ENCODE measurements at places on chromosomes 1 and 21.

DNA sequence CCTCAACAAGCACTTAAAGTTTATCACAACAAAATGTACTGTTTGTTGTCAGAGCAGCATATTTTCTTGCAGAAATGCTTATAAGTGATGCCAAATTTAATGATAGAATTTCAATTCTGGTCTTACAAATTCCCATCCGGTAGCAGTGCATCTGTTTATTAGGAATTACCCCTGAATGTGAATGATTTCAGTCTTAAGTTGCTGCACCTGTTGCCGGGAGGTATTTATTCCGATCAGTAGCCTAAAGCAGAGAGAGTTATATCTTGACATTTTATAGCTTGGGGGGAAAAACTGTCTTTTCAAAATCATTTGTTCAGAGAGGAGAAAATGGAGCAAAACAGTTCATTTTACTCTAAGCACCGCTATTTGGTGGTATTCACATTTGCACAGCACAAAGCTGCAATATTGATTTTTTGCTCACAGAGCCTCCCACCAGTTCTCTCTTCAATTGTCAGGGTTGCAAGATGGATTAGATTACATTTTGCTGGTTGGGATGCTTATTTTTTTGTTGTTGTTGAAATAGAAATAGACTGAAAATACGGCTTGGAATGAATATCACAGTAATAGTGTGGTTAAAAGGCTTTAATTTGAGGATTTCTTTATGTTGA lies 98.6 kb downstream of the ADGRL2 start:
- no peak for DNase-seq

GRCh38 chr1:115982400-115982799 lies 6.1 kb downstream of the SLC22A15 start:
- DNase-seq, result no peak

- no peak for DNase-seq
Measured at GRCh38 chr1:166080277-166080966, 86.4 kb downstream of the FAM78B start.

- no peak for DNase-seq
Measured at GRCh38 chr1:112146201-112146715, 156.8 kb upstream of the KCND3 start.

DNA sequence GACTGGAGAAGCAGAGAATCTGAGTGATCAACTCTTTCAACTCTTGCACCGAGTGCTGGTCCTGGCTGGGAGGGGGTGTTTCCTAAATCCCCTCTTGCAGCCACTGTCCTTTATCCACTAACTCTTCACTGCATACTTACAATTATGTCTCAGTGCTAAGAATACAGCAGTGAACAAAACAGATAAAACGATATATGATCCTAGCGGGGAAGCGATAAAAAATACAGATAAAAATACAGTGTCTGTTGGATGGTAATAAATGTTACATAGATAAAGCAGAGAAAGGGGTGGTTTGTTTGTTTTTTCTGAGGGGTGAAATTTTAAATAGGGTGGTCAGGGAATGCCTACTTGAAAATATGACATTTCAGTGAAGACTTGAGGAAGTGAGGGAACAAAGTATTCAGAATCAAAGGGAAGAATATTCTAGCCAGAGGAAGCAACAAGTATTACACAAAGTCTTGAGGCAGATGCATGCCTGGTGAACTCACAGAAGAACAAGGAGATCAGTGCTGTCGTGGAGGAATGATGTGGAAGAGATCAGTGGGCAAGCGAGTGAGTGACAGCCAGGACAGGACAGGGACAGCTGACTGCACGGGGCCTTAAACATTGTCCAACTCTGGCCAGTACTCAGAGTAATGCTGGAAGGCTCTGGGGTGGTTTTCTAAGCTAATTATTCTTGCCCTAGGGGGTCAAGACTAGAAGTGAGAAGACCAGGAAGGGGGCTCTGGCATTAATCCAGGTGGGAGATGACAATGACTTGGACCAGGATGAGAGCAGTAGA lies 110.0 kb downstream of the APP start:
- no peak for DNase-seq

DNA sequence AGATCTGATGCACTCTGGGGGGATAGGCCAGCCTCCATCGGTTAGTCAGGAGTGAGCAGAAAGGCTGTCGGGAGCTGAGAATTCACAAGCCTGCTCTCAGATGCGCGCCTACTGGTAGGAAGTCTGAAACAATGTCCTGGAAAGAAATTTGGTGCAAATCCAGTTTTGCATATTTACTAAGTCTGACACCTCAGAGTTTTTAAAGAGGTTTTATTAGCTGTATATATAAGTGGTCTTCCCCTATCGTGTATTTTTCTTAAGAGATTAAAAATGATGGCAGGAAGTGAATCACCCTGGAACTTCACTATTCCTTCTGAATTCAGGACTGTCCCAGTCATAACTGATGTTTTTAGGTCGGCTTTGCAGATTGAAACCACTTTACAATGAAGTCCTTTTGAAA lies 99.8 kb upstream of the C1orf105 start:
- DNase-seq, result no peak

DNA sequence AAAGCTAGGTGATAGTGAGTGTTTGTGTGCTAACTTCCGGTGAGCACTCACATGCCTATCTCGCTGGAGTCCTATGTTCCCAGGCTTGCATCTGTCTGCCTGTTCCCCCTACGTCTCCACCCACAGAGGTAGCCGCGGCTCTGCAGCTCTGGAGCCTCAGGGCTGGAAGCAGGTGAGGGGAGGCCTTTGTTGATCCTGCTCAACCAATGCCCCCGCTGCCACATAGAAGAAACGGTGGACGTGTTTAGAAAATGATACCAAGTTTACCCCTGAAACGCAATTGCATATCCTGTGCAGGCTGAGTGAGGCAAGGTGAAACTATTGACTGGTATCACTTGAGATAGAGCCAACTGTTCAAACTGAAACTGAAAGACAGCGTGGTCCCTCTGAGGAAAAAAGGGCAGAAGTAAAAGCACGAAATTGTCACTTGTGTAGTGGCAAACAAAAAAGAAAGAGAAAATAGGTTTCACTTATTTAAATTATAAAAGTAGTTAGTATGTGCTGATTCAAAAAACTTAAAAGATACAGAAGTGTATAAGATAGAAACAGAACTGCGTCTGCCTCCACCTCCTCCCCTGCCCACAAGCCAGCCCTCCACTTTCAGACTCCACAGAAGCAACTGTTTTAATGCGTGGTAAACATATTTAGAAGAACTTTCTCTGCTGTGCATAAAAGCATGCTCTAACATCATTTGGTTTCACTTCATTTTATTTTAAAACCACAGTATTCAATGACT lies 38.6 kb upstream of the ETS2 start:
- peak; percentile 69 for DNase-seq

DNA sequence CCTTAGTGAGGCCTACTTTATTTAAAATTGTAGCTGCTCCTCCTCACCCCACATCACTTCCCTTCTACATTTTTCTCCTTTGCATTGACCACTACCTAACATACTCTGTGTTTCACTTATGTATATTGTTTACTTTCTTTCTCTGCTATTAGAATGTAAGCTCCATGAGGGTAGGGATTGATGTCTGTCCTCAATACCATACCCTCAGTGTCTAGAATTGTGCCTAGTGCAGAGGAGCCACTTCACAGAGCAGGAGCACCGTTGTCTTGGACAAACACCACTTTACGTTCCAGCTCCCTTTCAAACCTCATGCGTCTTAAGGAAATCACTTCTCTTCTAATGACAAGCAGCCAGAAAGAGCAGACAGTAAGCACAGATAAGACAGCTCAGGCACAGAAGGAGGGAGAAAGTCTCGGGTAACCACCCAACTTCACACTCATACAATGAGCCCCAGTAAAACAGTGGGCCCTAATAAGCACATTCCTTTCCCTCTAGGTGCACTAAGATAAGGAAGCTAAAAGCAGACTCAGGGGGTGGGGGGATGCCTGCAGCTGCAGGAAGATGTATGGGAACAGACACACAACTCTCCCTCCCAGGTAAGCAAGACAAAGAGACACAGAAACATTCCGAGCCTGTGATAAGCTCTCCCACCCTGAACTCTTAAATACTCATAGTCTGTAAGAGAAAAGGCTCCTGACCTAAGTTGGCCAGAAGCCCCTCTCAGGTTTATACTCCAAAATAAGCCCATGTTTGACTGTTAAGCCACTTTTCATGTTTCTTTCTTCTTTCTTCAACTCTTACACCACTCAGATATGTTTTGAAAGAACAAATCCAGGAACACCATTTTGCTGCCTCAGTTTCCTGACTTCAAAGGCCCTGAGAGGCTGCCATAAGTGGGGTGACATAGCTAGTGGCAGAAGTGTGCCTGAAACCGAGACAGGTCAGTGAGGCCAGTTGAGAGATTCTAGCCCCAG lies 7.1 kb upstream of the PLEKHM2 start:
- no peak for DNase-seq

GRCh38 chr1:176225479-176225875 lies 18.4 kb upstream of the COP1 start:
- DNase-seq, result no peak

- DNase-seq, result no peak
Measured at GRCh38 chr1:35600593-35600992, 27.5 kb downstream of the TFAP2E start.

GRCh38 chr1:46284597-46285564 lies 18.5 kb downstream of the LRRC41 start:
- peak; percentile 62 for DNase-seq

- no peak for DNase-seq
Measured at GRCh38 chr1:59750328-59751003, 64.3 kb upstream of the HOOK1 start.

DNA sequence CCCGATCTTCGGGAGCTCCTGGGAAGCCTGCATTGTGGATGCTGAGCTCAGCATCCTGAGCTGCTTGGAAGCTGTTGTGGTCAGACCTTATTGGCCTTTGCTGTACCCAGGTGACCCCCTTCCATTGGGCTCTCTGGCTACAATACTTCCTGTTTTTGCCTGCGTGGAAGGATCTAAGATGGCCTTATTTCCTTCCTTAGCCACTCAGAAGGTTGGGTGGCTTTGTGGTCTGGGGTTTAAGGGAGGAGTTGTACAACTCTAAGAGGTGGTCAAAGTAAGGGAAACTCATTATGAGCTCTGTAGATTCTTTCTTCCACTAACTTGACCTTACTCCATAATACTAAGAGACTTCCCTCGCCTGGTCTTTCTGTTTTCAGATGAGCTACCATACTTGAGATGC lies 17.7 kb downstream of the PFKFB2 start:
- DNase-seq, result no peak

- DNase-seq, result no peak
Measured at GRCh38 chr1:223733898-223734852, 21.8 kb downstream of the CAPN2 start.

DNA sequence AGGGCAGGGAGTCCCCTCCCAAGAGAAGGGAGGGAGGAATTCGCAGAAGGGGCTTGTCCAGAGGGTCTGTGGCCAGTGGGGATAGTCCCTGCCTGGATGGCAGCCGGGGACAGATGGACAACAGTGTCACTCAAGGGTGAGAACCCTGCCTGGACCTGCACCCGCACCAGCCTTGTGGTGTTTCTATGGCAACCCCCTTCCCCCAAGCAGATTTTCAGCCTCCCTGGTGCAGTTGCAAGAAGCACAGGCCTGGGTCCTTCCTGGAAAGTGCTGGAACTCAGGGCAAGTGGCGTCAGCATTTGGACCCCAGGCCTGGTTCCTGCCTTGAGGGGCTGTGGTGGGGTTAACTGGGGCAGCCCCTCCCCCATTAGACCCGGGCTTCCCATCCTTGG lies 83.8 kb upstream of the ACTL8 start:
- no peak for DNase-seq

- DNase-seq, result peak; percentile 45
Measured at GRCh38 chr1:17661546-17662157, 93.5 kb upstream of the ACTL8 start.

GRCh38 chr1:222955964-222956363 lies 141.1 kb downstream of the DISP1 start:
- DNase-seq, result no peak

DNA sequence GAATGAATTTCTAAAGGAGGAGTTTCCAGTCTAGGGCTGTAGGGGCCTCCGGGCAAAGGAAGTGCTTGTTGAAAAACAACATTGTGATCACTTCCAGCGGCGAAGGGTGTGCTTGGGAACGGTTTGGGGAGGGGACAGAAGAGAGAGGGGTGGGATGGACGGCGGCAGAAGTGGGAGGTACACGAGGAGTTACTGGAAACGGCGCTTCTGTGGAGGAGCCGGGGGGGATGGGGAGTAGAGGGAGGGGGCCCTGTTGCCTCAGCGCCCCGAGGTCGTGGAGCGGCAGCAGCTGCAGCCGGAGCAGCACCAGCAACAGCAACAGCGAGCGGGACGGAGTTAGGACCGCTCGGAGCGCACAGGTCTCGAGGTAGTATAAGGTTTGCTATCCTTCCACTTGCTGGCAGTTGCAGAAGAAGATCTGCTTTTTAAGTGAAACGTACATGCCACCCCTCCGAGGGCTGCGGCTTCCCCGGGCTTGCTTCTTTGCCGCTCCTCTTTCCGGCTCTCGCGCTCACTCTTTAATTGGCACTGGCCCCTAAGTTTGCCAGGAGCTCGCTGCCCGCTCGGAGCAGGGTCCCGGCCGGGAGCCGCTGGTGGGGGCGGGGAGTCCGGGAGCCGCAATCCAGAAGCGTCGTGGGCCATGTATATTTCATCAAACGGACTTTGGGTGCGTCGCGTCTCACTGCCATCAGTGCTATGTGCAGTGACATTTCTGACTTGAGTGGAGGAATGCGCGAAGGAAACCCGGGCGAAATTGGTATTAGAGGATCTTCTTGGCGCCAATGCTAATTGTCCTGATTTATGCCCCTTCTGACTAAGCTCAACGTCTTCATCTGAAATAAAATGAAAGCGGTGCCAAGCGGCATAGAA lies 771 bp upstream of the NTNG1 start:
- no peak for DNase-seq

DNA sequence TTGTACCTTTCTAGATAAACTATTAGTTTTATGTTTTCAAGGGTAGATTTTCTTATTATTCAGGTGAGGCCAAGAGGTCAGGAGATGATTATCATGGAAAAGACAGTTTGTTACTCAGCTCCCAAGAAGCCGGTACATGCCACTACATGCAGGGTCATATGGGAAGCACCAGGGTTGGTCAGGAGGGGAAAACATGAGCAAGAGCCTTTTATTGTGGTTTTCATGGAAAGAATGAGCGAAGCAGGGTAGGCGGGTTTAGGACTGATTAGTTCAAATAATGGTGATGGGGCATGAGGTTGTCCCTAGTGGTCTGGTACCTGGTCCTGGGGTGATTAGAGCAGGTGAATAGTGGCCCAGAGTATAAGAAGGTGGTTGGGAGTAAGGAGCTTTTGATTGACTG lies 189.9 kb downstream of the APP start:
- DNase-seq, result no peak

DNA sequence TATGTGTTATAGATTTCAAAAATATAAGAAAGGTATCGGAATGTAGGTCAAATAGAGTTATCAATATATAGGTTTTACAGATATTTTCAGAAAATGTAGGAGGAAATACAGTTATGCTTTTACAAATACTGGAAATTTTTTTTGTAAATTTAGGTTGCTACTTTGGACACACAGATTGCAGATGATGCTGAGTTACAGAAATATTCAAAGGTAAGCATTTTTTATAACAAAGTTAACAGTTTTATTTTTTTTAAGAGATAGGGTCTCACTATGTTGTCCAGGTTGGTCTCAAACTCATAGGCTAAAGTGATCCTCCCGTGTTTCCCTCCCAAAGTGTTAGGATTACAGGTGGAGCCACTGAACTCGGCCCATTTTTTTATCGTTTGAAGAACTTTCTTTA lies 66.0 kb downstream of the PATJ start:
- DNase-seq, result no peak

GRCh38 chr1:88088481-88088880 lies 595.6 kb upstream of the PKN2 start:
- DNase-seq, result no peak

- DNase-seq, result no peak
Measured at GRCh38 chr1:178580876-178581275, 68.0 kb downstream of the TEX35 start.

GRCh38 chr1:25559031-25559430 lies 15.6 kb downstream of the LDLRAP1 start:
- DNase-seq, result no peak

GRCh38 chr1:244768804-244769203 lies 66.7 kb upstream of the COX20 start:
- no peak for DNase-seq
